ENCODE measurements at places on chromosomes 11 and 22.

DNA sequence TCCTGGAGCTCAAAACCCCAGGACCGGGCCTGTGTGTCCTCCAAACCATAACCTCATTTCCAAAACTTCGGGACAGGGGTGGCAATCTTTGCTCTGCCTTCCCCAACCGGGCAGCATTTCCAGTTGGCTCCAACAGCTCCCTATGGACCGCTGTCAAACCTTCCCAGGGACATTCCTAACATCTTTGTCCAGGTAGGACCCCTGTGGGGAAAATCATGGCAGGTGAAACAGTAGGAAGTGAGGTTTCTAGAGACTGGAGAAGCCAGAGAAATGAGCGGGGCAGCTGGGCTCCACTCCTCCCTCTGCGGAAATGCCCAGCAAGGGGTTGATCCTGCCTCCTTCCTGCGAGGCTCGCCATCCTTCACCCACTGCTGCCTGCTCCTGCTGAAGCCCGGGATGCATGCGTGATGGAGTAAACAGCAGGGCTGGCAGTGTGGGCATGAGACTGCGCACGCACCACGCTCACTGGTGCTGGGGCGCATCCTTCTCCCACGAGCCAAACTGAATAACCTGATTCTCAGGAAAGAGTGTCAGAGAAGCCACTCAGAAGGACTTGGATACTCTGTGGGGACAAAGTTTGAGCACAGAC lies 136.4 kb downstream of the BUD13 start:
- no peak for DNase-seq

GRCh38 chr22:32717337-32718240 lies 83.9 kb upstream of the TIMP3 start:
- DNase-seq, result no peak

DNA sequence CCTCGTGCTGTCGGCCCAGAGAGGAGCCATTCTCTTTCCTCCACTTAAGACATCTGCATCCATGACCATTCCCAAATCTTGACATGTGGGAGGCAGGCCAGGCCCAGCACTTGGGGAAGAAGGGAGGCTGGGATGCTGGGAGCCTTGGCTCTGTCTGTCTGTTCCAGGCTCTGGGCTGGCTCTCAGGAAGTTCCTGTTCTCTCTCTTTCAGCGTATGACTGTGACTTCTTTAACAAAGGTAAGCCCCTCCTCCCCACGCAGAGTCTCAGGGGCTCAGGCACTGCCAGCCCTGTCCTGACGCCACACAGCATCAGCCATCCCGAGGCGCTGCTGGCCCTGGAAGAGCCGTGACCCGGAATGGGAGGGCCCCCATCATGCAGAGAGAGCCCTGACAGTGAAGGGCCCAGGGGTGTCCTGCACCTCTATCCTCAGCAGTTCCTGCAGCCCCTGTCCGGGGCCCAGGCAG lies 52.4 kb downstream of the OTOG start:
- no peak for DNase-seq

DNA sequence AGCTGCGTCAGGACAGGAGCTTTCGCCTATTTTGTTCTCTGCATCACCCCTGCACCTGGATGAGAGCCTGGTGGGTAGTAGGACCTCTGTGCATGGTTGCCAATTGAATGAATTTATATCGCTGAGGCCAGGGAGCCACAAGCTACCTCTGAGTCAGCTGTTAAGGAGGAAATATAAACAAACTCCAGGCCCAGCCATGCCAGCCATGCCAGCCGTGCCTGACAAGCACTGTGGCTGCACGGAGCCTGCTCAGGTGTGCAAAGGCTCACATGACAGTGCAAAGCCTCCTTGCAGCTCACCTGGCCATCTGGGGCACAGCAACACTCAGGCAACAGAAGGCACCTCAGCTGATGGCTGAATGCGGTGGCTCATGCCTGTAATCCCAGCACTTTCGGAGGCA lies 33.7 kb upstream of the LINC01488 start:
- no peak for DNase-seq

- no peak for DNase-seq
Observed at GRCh38 chr11:3022982-3023381, 30.9 kb upstream of the NAP1L4 start.

DNA sequence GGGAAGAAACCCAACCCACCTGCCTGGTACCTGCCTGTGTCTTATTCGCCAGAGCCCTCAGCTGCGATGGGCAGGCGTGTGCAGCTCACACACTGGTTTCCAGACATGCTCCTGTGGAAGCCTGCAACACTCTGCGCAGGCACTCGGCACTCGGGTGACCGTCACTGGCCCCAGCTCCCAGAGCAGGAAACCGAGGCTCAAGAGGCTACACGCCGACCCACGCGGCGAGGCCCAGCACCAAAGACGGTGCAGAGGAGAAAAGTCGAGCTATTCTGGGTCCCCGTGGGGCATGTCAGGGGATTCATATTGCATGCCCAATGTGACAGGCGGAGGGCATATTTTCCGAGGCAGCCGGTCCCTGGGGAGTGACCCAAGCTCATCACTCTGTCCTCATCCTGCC lies 11.6 kb upstream of the FGF19 start:
- DNase-seq, result no peak

DNA sequence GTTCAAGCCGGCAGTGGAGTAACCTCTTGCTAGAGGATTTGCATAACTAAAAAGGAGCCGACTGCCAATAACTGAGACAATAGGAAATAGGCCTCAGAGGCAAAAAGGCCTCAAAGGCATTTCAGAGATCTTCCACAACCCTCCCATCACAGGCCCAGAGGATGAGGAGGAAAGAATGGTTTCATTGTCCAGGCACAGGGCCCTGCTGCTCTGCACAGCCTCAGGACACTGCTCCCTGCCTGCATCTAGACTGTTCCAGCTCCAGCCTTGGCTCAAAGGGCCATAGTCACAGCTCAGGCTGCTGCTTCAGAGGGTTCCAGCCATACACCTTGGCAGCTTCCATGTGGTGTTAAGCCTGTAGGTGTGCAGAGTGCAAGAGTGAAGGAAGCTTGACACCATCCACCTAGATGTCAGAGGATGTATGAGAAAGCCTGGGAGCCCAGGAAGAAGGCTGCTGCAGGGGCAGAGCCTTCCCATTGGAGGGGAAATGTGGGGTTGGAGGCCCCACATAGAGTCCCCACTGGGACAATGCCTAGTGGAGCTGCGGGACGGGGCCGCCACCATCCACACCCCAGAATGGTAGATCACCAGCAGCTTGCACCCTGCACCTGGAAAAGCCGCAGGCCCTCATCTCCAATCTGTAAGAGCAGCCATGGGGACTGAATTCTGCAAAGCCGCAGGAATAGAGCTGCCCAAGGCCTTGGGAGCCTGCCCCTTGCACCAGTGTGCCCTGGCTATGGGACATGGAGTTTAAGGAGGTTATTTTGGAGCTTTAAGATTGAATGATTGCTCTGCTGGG lies 8.2 kb upstream of the LRP5 start:
- no peak for DNase-seq

DNA sequence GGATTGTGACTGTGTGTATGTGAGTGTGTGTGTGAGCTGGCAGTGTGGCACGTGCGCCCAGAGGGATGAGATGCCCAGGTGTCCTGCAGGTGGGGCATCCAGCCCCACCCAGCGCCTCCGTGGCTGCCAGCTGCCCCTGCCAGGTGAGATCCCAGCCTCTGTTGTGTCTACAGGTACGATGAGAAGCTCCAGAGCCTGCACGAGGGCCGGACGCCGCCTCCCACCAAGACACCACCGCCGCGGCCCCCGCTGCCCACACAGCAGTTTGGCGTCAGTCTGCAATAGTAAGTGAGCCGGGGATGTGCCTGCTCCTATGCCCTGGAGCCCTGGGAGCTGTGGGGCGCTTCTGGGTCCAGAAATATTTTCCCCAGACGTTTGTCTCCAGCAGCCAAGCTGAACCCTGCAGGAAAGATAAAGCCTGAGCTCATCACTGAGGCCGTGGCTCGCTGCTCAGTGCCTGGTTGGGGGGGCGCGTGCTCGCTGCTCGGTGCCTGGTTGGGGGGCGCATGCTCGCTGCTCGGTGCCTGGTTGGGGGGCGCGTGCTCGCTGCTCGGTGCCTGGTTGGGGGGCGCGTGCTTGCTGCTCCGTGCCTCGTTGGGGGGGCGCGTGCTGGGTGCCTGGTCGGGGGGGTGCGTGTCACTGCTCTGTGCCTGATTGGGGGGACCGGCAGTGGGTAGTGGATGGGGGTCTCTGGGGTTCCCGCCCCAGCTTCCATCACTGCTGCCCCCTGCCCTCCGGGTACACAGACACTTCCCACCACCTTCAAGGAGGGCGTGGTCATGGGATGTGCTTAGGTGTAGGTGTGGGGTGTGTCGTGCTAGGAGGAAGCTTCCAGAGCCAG lies 73.2 kb downstream of the ARHGAP8 start:
- no peak for DNase-seq

DNA sequence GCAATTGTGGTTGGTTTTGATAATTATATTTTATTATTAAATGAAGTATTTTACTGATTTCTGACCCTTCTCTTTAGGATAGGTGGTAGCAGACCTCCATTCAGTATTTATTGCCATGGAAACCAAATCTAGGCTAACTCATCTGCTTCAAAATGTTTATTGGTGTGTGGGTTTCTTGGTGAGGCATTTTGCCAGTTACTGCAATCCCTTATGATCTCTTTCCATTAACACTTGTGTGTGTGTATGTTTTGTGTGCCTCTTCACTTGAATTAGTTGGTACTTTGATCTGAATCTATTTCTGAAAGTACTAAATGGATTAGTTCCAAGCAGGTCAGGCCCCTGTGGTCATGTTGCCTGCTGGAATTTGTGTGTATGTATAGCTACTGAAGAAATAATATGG lies 184.4 kb upstream of the C11orf87 start:
- no peak for DNase-seq

- DNase-seq, result no peak
Observed at GRCh38 chr11:116527180-116527991, 245.4 kb downstream of the BUD13 start.

DNA sequence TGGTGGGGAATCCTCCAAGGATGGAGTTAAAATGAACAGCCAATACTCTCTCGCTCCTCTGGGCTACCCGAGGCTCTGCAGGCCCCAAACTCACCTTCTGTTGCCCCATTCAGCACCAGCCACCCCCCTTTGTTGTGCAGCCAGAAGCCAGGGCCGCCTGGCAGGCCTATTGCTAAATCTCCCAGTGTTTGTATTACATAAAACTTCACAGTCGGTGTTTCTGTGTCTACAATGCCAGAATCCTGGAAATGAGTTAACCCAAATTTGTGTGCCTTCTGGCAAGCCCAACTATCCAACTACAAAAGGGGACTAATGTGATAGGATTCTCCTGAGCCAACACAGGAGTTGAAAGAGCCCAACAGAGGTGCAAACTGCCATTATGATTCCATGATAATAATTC lies 9.3 kb downstream of the KCNJ5 start:
- DNase-seq, result no peak

DNA sequence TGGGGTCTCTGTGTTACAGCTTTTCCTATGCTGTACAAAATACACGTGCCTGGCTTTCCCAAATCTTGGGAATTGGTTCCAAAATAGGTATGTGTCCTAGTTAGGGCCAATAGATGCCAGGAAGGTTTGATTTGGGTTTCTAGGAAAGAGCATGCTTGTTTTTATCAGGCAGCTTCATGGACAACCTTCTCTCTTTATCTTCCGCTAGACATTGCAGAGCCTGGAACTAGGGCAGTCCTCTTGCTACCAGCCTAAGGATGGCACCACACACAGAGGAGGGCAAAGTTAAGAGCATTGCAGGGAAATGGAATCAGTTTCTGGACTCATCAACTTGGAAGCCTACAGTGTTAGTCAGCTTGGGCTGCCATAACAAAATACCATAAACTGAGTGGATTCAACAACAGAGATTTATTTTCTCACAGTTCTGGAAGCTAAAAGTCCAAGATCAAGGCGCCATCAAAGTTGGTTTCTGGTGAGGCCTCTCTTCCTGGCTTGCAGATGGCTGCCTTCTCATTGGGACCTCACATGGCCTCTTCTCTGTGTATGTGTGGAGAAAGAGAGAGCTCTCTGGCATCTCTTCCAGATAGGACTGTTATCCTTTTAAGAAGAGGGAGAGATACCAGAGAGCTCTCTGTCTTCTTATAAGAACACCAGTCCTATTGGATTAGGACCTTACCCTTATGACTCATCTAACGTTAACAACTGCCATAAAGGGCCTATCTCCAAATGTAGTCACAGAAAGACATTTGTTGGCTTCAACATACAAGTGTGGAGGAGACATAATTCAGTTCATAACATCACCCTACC lies 27.3 kb upstream of the CREB3L1 start:
- DNase-seq, result no peak

DNA sequence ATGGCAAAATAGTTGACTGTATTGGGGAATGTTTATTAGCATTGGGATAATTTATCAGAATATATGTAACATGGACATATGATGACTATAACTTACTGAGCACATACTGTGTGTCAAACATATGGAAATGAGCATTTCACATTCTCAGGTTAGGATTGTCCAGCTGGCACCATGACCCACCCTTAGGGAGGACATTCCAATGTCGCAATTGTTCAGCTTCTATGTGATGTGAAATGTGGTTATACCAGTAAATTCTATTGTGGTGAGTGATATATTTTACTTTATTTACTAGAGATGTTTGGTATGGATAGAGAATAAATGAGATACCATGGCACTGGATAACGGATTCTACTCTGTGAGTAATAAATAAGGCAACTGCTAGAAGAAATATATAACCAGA lies 50.4 kb downstream of the OR4A47 start:
- DNase-seq, result no peak

- no peak for DNase-seq
Observed at GRCh38 chr11:8315463-8315862, 51.8 kb upstream of the LMO1 start.

GRCh38 chr11:72595292-72595684 lies 78.9 kb downstream of the PDE2A start:
- DNase-seq, result no peak

DNA sequence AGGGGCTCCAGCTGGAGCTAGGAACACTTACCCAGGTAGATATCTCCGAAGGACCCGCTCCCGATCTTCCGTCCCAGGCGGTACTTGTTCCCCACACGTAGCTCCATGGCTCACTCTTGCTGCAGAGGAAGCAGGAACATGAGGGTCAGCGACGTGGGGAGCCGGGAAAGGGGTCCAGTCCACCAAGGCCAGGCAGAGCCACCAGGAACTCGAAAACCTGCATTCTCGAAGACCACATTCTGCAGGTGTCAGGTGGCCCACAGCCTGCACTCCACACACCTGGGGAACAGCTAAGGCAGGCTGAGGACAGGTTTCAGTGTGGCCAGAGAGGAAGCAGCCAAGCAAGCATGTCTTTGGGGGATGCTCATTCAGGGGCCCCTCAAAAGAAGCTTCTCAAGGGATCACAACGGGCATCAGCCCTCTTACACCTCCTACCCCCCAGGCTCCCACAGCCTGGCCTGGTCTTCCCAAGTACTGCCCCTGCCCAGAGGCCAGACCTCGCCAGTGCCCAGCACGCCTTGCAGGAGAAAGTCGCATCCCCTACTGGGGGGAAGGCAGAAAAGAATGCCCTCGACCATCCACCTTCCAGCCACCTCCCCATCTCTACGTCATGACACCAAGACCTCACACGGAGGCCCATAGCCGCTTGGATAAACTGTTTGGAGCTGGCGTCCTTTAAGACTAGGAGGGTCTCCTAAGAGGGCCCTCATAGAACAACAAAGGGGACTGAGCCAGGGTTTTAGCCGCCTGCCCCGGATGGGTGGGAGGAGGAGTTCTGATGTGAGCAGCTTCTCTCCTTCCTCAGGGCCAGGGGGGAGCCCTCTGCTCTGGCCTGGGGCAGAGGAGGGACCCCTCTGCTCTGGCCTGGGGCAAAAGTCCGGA lies 2.9 kb downstream of the CSNK1E start:
- DNase-seq, result no peak
